ENCODE measurements at places on chromosomes 4 and X.

DNA sequence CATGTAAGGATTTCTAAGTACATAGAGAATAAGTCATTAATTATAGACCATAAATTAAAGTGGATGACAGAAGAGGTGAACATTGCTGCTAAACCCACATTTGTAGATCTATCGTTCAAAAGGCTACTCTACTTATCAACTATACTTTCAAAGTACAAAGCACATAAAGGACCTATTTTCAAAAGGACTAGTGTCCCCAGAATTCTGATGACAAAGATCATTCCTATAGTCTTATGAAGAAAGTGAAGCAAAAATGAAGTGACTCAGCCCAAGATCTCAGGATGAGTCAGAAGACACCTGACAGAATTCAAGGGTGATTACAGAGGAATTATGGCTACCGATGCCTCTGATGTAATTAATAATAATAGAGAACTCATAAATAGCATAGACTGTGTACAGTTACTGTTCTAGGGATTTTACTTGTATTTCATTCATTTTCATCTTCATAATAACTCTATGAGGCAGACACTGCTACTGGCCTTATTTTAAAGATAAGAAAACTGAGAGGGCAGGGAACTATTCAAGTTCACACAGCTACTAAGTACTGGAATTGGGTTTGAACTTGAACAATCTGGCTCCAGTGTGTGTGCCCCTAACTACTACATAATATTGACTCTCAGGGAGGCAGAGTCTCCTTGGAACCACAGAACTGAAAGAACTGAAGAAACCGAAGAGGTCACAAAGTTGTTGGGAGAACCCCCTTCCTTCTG lies 17.1 kb downstream of the USP46 start:
- no peak for DNase-seq

DNA sequence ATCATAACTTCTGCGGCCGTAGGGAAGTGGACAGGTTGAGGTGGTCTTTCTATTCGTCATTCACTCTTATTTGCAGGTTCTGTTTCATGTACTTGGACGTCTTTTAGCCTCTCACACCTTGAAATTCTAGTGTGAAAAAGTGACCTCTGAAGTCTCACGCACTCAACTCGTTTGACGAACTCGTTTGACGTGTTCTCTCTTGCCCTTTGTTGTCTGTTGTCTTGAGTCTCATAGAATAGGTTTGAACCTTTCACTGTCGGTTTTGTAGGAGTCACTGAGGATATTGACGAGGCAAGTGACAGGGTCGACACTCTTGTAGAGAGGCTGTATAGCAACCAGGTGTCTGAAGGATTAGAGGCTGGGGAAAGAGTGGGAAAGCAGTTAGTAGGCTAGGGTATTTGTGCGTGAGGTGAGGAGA lies 1.1 kb upstream of the PGRMC2 start:
- peak; percentile 75 for DNase-seq

DNA sequence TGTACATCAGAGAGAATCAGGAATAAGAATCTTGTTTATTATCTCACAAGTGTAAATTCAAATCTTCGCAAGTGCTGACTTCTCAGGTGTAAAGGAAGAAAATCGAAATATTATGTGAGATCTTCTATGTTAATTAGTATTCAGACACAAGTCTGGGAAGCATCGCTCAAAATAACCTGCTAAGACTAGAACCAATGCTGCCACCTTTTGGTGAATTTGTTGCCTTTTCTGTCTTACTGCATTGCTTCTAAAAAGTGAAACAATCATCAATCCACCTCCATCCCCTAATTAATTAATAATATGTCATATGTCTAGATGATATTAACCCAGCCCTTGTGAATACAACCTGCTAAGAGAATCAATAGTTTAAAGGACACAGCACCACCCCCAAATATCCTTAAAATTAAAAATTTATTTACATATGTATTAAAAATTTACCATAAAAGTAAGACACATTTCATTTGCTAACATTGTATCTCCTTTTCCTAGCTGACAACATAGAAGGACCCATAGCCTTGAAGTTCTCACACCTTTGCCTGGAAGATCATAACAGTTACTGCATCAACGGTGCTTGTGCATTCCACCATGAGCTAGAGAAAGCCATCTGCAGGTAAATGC lies 3.5 kb downstream of the EPGN start:
- DNase-seq: peak; percentile 83

GRCh38 chrX:15475021-15475420 lies 18.1 kb downstream of the PIR start:
- DNase-seq: no peak

DNA sequence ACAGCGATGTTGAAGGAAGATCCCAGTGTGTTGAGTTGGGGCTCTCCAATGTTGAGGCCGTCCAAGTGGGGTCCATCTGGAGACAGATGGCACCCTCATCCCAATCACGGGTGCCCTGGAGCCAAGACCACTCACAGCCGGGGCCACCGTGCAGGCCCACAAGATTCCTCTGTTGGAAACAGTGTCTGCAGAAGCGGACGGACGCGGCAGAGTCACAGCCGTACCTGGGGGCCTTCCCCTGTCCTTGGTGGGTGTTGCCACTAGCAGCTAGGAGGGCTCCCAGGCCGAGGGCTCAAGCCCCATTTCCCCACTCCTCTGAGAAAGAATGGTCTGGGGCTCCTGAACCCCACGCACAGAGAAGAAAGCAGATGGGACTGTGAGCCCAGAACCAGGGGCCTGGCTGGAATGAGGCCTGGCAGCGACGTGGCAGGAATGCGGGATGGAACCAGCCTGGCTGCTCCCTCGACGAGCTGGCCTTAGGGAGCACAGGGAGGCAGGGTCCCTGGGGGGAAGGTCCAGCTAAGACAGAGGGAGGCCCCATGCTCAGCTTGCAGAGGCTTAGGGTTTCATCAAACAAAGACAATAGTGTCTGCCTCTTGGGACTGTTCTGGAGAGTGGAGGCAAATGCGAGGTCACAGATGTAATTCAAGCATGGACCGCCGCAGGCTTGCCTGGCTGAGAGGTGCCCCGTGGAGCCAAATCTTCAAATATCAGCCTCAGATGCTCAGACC lies 228.9 kb downstream of the AFAP1 start:
- no peak for DNase-seq

GRCh38 chrX:9271789-9272525 lies 192.9 kb upstream of the TBL1X start:
- no peak for DNase-seq

- DNase-seq: no peak
Measured at GRCh38 chr4:145589916-145590702, 29.1 kb upstream of the MMAA start.

DNA sequence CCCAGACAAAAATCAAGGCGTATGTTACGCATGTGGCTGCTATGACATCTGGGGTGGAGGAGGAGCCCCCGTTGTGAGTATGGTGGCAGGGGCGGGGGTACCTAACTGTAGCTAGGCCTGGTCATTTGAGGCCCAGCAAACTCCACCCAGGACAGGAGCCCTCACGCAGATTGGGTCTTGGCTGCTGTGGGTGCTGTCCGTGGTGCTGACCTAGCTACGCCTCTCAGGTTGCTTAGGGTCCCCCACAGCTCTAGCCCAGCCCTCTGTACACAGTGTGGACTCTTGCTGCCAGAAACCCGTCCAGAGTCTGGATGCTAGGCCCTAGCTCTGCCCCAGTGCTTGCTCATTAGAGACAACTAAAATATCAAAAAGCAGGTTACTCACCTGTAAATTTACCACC lies 146.7 kb upstream of the PSAPL1 start:
- peak; percentile 2 for DNase-seq

DNA sequence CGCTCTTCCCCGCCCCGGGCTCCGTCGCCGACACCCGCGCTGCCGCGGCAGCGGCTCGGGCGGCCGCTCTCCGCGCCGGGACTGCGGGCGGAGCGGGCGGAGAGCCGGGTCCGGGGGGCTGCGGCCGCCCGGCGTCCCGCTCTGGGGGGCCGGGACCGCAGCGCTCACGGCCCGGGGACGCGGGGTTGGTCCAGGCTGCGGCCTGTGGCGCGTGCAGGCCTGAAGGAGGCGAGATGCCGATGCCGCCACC lies 492 bp downstream of the GALNT7 start:
- DNase-seq: no peak

DNA sequence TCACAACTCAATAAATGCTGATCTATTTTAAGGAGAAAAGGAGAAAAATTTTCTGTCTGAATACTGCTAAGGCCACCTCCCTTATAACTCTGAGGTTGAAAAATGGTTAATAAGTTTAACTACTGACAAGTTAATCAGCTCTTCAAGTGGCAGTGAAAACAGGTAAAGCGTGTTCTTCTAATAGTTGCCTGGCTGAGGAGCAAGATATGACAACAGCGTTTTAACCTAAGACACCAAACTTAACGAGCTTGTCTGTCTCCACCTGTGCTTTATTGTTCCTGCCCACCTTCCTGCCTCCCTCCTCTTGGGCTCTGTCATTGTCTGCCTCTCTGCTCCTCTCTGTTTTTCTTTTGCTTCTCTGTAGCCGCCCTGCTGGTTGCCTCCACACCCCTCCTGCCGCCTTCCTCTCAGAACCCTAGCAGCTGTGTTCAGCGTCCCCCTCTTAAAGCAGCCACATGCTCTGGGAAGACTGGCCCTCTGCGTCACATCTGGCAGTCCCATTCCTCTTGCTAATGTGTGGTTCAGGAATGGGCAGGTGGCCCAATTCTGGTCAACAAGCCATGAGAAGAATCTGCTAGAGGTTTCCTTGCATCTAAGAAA lies 4.3 kb upstream of the TSPAN5 start:
- no peak for DNase-seq

DNA sequence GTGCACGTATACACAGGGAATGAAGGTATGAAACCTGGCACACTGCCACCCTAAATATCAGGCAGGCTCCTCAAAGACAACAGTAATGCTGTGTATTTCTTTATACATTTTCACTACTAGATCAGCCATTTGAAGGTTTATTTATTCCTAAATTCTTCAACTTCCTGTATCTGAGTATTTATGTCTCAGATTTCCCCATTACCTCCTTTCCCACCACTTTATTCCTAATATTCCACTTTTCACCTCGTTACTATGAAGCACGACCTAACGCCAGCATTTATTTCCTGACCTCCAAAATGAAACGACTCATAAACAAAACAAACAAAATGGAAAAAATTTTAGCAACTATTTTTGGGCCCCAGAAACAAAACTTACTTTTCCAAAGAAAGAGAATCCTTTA lies 69.6 kb downstream of the MAML3 start:
- DNase-seq: no peak

DNA sequence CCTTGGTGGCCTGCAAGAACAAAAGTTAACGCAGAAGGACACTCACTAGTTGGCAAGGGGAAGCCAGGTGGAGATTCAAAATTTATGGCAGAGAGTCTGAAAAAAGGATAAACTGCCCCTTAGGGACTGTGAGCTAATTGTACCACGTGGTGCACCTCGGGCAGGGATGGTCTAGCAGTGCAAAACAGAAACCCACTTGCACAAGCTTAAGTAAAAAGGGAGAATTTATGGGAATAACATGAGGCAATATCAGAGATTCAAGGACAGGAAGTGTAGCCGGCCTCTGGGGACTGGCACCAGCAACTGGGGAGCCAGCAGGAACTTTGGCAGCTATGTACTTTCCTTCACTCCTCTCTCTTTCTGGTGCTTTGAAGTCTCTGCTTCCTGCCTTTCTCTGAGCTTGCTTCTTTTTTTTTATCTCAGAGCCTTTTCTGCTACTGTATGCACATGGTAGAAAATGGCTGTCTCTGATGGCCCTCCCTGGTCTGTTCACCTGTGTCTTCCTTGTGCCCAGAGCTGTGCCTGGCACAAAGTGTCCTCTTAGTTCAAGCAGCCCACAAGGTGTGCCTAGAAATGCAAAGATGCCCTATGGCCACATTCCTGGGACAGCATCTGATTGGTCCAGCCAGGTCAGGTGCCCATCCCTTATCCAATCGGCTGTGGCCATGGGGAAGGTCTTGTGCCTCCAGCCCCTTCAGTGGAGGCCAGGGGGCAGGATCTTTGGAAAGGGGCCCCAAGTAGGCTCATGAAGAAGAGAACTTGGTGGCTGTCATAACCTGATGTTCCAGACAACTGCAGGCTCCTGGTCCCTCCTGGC lies 114.8 kb upstream of the ATP6AP2 start:
- no peak for DNase-seq

DNA sequence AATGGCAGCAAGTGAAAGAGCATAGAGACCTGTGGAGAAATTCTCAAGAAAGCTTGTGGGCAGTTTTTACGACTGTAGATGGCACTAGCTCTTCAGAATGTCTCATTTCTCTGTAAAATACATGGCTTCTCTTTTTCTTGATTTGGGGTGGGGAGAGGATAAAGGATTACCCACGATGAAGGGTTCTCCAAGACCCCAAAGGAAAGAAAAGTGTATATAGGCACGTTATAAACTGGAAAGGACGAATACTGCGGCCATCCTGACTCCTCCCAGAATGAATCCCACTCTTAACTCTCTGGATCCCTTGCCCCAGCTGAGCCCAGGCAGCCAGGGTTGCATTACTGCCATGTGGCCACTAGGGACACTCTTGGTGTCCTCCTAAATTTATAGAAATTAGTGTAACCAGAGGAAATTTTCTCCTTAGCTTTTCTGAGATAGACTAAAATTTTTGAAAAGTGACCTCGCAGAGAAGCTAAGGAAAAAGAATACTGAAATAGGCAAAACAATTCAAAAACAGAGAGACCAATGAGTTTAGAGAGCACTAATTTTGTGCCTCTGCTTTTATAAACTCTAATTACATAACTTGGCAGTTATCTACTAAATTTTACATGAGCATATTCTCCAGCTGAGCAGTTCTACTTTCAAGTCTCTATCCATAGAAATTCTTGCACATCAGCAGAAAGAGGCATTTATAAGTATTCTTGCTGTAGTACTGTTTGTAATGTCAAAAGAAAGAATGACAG lies 37.8 kb upstream of the PCDH19 start:
- DNase-seq: peak; percentile 2

DNA sequence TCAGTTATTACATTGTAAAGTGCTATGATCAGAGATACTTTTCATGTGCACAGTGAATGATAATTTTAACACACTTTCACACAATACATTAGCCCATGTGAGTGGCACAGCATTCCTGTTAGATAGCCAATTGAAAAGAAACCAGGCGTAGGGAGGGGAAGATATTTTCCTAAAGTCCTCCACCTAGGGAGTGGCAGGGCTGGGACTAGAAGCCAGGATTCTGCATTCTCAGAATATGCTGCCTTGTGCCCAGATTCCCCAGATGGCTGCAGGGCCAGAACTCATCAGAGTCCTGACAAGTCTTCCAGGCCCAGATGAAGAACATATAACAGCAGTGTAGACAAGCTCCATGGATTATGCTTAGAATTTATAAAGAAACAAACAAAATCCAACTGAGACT lies 350.2 kb downstream of the AFF2 start:
- no peak for DNase-seq

DNA sequence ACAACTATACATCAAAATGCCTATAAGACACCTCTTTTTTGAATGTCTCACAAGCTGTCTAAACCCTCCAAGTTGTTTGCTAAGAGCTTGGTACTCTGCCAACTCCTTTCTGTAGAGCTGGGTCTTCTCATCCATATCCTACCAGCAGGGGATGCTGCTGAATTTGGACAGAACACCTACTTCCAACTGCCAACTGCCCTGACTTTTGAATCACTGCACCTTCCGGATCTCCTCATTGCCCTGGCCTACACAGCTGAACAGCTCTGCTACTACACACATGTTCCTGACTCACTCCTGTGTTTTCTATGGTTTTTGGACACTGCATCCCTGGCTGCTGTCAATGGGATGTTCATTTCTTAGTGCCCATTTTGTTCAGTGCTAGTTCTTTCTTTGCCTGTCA lies 18.7 kb downstream of the FAM184B start:
- DNase-seq: peak; percentile 38

All from hematopoietic multipotent progenitor cell treated with erythropoietin and hydrocortisone succinate and interleukin-3 and kit ligand, for 8 days (in vitro differentiated cells).